ENCODE measurements at places on chromosomes 7 and 10.

GRCh38 chr10:71213761-71214440 is 1.5 kb downstream of the UNC5B start:
- DNase-seq: no peak

DNA sequence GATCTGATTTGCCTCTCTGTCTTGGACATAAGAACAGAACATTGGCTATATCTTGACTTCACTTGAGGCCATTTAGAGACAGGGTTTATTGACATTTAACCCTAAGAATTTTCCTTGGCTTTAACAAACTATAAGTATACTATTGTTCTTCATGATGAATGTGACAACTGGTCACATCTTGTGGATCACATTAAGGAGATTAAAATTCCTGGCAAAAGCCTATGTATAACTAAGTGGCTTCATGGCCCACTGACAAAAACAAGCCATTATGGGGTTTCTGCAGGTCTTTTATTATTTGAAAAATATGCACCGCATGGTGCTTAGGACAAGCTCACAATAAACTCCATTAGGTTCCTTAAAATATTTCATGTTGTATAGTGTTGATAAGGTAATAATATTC is 54.8 kb downstream of the THNSL1 start:
- DNase-seq: no peak

GRCh38 chr7:110720626-110721025 is 370.3 kb upstream of the LRRN3 start:
- no peak for DNase-seq

GRCh38 chr10:125389648-125390047 is 229.3 kb upstream of the CTBP2 start:
- no peak for DNase-seq

GRCh38 chr10:21668831-21669230 is 134.8 kb downstream of the MLLT10 start:
- no peak for DNase-seq

- DNase-seq: no peak
Observed at GRCh38 chr10:63711361-63711760, 190.2 kb downstream of the REEP3 start.

DNA sequence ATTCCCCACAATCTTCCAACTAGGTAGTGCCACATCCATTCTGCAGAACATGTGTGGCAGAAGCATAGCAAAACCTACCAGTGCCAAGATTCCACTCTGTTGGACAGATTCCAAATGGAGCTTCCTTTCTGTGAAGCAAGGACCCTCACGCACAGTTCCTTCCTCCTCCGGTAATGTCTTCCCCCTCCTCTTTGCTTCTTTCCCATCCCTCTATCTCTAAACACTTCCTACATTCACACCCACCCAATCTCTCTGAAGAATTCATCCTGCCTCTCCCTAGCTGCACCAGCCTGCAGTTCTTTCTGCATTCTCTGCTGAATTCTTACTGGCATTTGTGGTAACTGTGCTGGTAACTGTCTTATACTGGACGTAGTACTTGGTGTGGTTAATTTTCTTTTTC is 124.9 kb downstream of the RNLS start:
- no peak for DNase-seq

GRCh38 chr7:1586827-1587705 is 17.2 kb upstream of the PSMG3 start:
- no peak for DNase-seq

DNA sequence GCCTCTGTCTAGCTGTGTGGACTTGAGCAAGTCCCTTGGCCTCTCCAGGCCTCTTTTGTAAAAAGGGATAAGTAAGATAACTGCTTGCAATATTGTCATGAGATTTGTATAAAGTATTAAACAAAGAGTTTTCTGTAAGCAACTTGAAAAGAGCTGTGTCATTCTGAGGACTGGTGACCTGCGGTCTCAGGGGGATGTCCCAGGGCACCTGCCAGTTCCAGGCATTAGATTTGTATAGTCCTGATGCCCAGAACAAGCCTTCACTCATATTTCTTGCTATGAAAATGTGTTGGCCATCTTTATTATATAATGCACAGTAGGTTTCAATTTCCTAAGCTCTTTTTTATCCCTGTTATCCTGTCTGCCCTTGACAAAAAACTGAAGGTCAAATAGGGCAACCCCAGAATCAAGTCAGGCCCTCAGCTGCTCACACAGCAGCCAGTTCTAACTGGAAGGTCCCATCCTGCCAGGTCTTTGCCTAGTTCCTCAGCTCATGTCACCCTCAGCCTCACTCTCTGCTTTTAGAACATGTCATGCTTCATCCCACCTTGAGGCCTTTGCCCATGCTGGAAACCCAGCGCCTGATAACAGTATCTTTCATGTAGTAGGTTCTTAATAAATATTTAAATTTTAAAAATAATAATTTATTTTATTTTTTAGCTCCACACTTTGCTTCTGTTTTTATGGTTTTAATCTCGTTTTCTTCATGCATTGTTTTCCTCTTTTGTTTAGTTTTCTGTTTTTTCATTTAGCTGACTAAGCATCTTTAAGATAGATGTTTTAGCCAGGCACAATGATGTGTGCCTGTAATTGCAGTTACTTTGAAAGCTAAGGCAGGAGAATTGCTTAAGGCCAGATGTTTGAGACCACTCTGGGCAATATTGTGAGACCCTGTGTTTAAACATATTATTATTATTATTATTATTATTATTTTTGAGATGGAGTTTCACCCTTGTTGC is 87.5 kb upstream of the ZNF92 start:
- no peak for DNase-seq

- no peak for DNase-seq
Observed at GRCh38 chr10:10977978-10978377, 39.7 kb upstream of the CELF2 start.

DNA sequence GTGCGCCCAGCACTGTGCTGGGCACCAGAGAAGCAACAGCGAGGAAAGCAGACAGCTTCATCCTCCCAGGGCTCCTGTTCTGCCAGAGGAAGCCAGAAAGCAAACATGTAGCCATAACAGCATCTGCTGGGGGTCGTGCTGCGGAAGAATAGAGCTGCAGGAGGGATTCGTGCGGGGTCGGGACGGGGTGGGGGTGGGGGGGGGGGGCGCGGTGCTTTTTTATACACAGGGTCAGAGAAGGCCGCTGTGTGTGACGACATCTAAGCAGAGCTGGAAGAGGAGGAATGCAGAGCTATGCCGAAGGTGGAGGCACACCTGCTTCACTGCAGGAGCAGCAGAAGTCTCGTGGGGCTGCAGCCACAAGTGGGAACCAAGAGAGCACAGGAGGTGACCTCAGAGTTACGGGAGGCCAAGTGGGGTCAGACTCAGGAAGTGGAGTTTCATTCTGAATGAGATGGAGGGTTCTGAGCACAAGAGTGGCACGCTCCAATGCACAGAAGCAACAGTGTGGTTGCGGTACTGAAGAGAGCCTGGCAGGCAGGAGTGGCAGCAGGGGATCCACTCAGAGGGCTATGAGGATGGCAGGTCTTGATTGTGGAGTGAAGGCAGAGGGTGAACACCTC is 11.1 kb downstream of the PKD1L1 start:
- DNase-seq: no peak

GRCh38 chr7:10696064-10696463 is 277.6 kb upstream of the PHF14 start:
- DNase-seq: no peak

DNA sequence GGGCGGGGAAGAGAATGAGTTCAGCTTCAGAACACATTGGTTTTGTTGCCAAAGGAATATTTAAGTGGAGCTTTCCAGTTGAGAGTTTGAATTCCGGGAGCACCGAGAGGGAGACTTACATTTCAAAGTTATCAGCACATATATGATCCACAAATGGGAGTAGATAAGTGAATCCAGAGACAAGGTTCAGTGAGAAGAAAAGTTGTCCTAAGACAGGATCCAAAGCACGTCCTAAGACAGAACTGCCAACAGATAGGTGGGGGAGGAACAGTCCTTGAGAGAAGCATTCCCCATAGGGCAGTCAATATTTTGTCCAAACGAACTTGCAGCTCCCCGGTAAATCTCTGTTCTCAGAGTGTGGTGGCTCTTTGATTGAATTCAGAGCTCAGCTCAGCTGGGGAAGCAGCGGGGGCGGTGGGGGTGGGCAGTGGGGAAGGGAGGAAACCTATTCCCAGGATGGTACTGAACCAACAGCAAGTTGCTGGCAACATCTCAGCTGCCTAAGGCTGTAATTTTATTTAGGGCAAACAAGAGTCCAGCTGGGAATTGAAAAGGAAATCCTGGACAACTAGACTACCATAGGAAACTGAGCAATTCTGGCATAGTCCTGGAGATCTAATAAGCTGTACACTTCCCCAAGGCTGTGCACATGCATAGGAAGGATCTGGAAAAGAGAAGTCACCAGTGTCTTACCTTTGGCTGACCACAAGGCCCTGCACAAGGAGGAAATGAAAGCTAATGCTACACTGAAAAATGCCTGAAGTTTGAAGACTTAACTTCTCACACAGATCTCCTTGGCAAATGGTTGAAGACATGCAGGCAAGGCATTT is 94.2 kb upstream of the CXCL12 start:
- no peak for DNase-seq

- DNase-seq: no peak
Observed at GRCh38 chr10:77001206-77001605, 636.4 kb downstream of the KCNMA1 start.

- no peak for DNase-seq
Observed at GRCh38 chr10:62073429-62073828, 171.9 kb downstream of the ARID5B start.

DNA sequence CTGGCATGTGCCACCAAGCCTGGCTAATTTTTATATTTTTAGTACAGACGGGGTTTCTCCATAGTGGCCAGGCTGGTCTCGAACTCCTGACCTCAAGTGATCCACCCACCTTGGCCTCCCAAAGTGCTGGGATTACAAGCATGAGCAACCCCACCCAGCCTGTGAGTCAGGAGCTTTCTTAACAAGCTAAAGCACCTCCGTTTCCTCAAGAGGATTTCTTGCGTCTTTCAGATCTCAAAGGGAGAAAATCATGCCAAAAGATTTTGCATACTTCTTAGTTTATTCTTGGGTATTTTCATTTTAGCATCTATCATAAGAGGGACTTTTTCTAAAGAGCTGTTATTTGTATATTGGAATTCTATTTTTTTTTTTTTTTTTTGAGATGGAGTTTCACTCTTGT is 47.9 kb upstream of the FOXK1 start:
- DNase-seq: no peak

- peak; percentile 32 for DNase-seq
Observed at GRCh38 chr10:15585303-15585715, 134.4 kb downstream of the ITGA8 start.

DNA sequence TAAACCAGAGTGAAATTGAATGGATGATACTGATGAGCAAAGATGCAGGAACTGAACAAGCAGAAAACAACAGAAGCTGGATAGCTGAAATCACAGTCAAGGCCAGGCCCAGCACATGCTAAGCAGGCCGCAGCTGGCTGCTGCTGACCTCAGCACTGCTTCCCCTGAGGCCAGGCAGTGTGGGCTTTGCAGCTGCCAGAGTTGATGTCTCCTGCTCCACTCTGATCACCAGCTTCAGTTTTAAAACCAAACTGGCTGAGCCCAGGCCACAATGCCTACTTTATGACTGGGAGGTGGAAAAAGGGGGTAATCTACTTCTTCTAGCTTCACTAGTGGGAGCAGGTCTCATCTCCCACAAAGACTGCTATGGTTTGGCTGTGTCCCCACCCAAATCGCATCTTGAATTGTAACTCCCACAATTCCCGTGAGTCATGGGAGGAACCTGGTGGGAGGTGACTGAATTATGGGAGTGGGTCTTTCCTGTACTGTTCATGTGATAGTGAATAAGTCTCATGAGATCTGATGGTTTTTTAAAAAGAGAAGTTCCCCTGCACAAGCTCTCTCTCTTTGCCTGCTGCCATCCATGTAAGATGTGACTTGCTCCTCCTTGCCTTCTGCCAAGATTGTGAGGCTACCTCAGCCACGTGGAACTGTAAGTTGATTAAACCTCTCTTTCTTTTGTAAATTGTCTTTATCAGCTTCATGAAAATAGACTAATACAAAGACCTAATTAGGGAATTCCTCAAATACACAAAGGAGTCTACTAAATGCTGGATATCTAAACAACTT is 136.4 kb upstream of the ITGB1 start:
- no peak for DNase-seq

DNA sequence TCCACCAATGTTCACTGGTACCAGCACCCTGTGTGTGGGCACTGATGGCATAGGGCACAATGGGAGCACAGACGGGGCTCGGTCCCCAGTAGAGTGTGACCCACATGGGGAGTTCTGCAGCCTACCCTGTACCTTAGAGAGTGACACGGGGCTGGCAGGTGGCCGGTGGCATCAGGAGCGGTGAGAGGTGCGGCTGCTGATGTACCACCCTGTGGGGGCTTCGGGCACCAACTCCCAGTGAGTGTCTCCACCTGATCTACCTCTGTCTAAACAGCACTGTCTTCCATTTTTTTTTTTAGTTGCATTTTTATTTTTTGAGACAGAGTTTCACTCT is 4.1 kb downstream of the JAKMIP3 start:
- no peak for DNase-seq

DNA sequence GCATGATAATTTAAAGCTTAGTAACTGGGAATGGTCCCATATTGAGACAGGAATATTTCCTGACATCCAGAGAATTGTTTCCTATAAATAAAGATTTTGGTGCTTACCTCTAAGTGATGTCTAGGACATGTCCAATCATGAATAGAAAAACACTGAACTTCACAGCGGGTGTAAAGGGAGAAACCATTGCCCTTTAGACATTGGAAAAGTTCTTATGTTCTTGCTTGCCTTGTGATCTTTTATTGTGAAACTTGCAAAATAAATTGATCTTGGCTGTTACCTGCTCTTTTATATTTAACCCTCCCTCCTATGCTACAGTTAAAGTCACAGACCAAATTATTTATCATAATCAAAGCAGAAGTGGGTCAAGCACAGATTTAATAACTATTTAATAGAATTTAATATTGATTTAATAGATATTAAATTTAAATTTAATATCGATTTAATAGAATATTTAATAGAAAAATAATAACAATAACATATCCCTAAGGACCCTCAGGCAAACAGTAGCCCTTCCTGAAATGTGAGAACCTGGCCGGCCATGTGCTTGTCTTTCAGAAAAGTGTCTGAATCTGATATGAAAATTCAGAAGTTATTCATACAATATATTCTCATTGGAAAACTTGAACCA is 47.0 kb upstream of the AKR1C1 start:
- no peak for DNase-seq

GRCh38 chr10:132959559-132959961 is 17.2 kb upstream of the CFAP46 start:
- DNase-seq: no peak

DNA sequence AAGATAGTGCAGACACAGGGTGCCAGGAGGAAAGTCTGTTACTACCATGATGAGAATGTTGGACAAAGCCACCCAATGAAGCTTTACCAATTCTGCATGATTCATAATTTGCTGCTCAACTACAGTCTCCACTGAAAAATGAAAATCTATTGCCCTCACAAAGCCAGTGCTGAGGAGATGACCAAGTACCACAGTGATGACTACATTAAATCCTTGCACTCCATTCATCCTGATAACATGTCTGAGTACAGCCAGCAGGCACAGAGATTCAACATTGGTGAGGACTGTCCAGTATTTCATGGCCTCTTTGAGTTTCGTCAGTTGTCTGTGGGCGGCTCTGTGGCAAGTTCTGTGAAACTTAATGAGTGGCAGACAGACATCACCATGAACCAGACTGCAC is 144.0 kb downstream of the PLCE1 start:
- DNase-seq: no peak

Data from stimulated activated CD4-positive, alpha-beta T cell treated with anti-CD3 and anti-CD28 coated beads, TNF-alpha, amount 100 ng/mL, for 48 hours (primary cell).